ENCODE measurements at places on chromosomes 7 and 10.

GRCh38 chr7:87474533-87475358 lies 734 bp downstream of the ABCB4 start:
- DNase-seq = peak; percentile 32

DNA sequence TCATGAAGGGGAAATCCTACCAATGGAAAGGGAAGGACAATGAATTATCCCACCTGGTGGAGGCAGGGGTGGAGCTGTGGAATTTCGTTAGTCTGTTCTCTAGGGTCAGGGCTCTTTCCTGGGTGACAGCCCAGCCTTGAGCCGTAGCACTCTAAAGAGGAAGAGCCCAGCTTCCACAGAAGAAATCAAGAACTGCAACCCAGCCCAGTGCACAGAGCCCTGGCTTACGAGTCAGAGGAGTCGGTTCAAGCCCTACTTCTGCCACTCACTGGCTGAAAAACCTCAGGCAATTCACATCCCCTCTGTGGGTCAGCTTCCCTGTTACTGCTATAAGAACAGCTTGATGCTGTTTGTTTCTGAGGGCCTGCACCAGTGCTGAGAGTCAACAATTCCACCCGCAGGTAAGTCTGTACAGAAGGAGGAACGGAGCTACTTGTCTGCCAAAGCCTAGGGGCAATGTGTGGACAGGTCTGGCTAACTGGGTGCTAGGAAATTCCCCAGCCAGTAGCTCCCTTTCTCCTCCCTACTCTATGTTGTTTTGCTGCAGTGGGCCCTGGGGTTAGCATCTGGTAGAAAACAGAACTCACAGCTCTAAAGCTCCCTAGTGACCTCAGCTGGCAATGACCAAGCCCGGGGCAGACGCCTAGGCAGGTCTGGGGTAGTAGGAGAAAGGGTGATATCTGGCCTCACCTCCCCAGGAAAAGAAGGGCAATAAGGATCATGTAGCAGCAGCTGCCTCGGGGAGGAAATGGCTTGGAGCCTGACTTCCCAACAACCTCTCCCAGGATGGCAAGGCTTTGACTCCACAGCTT lies 3.3 kb downstream of the AVPI1 start:
- DNase-seq = no peak

DNA sequence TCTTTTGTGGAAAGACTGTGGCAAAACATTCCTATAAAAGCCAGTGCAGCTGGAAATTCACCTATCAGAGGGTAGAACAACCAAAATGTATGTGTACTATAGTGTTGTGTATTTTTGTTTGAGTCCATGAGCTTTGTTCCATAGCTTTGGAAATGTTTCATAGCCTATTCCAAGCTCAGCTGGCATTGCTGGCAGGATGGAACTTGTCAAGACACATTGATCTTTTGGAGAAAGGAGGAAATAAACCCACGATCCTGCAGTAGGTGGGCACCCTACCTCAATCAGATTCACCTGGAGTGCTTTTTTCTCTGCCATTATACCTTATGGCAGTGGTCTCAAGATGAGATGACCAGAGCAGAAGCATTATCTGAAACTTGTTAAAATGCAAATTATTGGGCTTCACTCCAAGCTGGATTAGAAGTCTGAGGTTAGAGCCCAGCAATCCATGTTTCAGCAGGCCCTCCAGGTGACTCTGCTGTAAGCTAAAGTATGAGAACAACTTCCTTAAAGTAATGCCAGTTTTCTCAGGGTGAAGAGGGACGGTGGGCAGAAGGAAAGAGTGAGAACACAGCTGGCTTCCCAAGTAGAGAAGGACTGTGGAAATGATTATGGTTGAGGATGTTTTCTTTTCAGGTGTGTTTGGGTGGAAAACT lies 30.3 kb upstream of the CDK1 start:
- no peak for DNase-seq

GRCh38 chr7:94609561-94609960 lies 46.4 kb downstream of the SGCE start:
- no peak for DNase-seq

DNA sequence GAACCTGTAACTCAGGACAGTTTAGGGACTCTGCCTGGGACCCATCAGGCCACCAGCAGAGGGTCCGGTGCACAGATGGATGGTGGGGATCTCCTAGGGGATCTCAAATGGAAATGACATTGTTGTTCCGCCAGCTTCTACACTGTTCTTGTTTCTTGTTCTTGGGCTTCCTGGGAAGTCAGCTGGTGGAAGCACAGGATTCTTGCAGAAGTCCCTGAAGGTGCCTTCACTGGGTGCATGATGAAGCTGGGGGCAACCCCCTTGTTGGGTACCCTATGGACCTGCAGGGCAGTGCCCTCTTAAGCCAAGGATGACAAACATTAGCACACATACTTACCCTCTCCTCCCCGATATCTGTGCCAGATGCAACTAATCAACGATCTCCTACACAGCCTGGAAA lies 18.6 kb downstream of the SFTPD start:
- no peak for DNase-seq

GRCh38 chr10:88125766-88126165 lies 262.3 kb downstream of the PTEN start:
- DNase-seq = no peak

DNA sequence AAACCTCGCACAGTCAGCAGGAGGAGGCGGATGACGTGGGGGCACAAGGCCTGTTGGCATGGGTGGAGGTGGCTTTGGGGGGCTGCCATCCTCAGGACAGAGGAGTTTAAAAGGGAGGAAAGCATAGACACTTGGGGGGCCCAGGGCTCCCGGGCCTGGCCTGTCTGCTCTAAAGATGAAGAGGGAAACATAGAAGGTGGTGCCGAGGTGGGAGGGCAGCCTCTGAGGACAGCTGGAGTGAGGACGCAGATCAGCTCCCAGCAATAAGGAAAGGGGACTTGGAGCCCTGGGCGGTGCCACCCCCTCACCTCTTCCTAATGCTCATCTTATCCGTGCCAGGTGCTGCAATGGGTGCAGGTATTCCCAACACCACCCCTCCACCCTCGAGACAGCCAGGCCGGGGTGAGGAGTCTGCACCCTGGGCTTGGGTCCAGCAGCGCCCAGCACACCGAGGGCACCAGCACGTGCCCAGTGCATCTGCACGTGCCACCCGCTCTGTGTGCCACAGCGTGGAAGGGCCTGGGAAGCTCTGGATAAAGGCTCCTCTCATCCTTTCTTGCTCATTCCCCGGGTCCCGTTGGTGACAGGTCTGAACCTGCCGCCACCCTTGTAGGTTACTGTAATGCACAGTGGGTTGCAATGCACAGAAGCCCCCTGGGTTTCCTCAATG lies 566.0 kb upstream of the FOXK1 start:
- no peak for DNase-seq

GRCh38 chr7:152959610-152960009 lies 200.1 kb downstream of the ACTR3B start:
- no peak for DNase-seq

DNA sequence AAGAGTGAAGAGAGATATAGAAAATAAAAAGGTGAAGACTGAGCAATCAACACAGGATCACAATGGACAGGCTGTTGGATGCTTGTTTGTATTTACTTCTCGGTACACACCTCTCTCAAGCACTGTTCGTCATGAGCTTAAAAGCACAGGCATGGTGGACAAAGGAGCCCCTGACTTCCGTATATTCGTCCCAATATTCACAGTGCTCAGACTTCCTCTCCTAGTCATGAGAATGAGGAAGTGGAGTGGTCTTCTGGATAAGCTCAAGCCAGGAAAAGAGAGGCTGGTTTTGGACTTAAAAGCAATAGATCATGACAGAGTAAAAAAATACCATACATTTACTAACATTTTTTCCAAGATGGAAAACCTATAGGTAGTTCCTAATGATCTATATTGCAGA lies 172.5 kb downstream of the SORCS1 start:
- no peak for DNase-seq

DNA sequence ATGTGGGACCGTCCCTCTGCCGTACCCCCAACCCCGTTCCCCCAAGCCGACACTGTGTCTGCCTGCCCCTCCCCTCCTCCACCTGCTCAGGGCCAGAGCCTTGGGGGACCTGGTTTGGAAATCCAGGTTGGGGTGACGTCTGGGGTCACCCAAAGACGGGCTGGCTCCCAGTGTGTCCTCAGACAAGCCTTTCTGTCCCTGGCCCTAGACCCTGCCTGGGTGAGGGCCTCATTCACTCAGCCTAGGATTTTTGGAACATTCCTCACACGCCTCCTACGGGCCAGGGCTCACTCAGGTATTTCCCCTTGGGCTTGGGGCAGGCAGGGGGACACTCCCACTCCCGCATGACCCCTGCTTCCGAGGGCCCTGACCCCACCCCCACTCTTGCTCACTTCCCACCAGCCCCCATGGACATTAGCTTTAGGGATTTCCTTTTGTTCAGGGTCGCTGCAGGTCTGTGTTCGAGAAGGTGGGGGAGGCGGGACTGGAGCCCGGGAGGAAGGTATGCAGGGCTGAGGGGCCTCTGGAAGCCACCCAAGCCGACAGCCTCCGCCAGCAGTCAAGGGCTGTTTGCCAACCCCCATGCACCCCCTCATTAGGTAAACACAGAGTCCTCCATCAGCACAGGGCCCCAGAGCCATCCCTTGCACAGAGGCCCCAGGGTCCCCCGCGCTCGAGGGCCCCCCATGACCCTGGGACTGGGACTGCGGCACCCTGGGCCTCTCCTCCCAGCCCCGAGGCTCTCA lies 35.1 kb downstream of the PDGFA start:
- DNase-seq = no peak

GRCh38 chr10:114611617-114612016 lies 46.5 kb downstream of the ABLIM1 start:
- no peak for DNase-seq

GRCh38 chr10:125744909-125745308 lies 25.4 kb downstream of the EDRF1 start:
- no peak for DNase-seq

GRCh38 chr10:128833671-128834070 lies 633.4 kb upstream of the MGMT start:
- no peak for DNase-seq

- DNase-seq = no peak
These were observed 82.1 kb downstream of the CAMK1D start for GRCh38 chr10:12431151-12432101.
